Stomach (tissue), 19 donors: ENCODE measurements at places on chromosomes 1 and 21. TPM values are rescaled to one million over a fixed set of nuclear protein-coding genes. Genes with fewer than 3 reads are reported as not detected.
A peak's percentile ranks its signal among the peaks of the same experiment; 100 is the strongest.

GRCh38 chr21:22225299-22225698 lies 1227.1 kb downstream of the NCAM2 start:
- no peak for DNase-seq

DNA sequence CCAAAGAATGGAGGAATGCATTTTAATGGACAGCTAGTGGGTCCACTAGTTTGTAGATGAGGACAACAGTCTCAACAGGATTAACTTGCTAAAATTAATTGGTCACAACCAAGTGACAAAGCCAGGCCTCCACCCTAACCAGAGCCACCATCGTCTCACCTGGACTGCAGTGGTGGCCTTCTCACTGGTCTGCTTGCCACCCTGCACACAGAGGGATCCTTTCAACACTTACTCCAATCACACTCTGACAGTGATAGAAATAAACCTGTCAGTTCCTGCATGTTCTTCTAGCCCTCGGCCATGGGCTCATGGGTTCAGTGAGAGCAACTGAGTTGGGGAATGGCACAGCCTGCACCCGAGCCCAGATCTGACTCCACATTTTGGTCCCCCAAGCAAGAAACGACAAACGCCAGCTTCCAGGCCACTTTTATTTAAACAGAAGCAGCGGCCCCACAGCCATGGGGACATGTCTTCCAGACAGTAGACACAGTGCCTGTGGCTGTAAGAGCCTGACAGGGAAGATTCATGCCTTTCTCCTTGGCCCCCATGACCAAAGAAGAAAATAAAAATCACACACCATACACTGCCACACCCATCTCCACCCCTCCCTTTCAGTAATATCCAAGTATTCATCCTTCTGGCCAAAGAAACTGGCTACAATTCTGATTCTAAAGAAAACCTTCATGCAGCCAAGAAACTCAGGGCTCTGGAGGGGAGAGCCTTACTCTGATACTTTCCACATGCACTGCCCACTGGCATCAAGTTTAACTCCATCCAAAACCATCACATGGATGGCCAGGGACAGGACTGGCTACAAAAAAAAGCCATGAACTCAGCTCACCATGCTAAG lies 37.6 kb downstream of the DHCR24 start:
- DNase-seq, result no peak

DNA sequence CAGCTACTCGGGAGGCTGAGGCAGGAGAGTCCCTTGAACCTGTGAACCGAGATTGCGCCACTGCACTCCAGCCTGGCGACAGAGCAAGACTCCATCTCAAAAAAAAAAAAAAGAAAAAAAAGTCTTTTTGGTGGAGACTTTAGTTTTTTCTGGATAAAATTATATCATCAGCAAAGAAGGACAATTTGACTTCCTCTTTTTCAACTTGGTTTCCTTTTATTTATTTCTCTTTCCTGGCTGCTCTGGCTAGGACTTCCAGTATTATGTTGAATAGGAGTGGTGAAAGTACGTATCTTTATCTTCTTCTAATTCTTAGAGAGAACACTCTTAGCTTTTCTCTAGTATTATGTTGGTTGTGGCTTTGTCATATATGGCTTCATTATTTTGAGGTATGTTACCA lies 130.8 kb downstream of the PCBP3 start:
- no peak for DNase-seq

- peak; percentile 62 for DNase-seq
These were observed 294.1 kb upstream of the KAZN start for GRCh38 chr1:14304381-14304865.

GRCh38 chr1:8031176-8031785 lies 5.2 kb upstream of the ERRFI1 start:
- no peak for DNase-seq

- DNase-seq, result no peak
These were observed 4.4 kb upstream of the PIK3C2B start for GRCh38 chr1:204498981-204499380.

DNA sequence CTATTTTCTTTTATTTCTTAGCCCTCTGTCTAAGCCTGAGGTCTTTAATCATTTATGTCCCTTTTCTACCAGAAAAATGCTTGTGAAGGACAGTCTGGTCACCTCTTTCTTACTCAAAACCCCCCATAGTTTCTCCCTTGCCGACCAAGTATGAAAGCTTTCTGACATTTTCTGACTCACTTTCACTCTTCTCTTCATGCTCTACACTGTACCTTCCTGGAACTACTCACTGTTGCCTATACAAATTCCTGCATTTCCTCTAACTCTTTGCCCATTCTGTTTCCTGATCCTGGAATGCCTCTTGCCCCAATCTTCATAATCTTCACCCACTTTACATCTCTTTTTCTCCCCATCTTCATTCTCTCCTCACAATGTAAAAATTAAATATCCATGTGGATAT lies 380.0 kb downstream of the HHIPL2 start:
- DNase-seq, result no peak

DNA sequence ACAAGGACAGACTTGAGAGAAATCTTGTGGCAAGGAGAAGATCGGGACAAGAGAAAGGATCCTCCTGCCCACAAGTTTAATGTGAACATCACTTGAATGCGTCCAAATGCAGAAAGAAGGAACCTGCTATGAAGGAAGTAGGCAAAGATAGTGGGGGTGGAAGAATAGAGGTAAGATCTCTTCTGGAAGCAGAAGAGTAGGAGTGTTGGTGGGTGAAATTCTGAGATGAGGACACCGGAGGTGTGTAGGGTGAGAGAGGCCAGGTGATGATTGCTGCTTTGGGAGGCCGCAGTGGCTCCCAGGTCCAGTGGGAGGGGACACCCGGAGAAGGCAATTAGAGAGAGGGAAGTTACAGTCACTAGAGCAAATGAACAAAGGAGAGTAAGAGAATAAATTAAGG lies 6.8 kb downstream of the RYR2 start:
- no peak for DNase-seq

- DNase-seq, result no peak
These were observed 4.5 kb downstream of the DESI2 start for GRCh38 chr1:244657421-244657820.

- peak; percentile 47 for DNase-seq
These were observed 31.7 kb downstream of the TP73 start for GRCh38 chr1:3683992-3684391.

DNA sequence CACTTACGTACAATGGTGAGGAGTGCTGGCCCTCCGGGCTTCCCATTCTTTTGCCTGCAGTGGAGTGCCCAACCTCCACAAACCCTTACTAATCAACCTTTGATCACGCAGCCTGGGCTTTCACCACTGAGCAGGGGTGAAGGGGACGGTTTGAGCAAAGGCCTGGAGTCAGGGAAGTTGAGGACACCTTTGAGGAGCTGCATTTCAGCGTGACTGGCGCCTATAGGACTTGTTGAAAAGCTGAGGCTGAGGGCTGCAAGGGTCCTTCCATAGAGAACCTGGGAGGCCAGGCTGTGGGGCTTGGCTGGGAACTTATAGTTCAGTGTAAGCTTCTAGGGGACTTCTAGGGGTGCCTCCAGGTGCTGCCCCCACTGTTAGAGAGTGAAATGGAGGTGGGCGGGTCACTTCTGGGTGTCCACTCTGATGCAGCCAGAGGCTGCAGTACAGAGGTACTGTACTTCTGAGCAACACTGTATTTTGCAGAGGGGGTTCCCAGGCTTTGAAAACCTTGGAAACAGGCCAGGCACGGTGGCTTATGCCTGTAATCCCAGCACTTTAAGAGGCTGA lies 9.8 kb downstream of the SYTL1 start:
- DNase-seq, result peak; percentile 31

DNA sequence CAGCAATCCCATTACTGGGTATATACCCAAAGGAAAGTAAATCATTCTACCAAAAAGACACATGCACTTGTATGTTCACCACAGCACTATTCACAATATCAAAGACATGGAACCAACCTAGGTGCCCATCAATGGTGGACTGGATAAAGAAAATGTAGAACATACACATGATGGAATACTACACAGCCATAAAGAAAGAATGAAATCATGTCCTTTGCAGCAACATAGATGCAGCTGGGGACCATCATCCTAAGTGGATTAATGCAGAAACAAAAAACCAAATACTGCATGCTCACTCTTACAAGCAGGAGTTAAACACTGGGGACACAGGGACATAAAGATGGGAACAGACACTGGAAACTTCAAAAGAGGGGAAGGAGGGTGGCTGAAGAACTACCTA lies 8.7 kb downstream of the ANP32E start:
- DNase-seq, result no peak

DNA sequence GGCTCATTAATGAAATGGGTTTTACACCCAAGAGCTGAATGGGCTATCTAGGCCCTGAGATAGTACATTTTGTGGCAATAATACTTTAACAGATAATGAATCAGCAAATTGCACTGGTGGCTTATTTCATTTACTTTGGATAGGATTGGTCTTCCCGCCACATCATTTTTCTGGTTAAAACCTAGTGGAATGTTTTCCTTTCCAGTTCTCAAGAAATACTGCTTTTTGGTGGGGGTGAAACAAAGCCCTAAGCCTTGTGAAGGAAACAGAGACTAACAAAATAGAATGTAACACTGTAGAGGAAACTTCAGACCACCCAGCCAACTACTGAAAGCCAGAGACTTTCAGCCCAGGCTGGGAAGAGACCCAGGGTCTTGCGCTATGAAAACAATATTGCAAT lies 172.2 kb downstream of the HHIPL2 start:
- no peak for DNase-seq

DNA sequence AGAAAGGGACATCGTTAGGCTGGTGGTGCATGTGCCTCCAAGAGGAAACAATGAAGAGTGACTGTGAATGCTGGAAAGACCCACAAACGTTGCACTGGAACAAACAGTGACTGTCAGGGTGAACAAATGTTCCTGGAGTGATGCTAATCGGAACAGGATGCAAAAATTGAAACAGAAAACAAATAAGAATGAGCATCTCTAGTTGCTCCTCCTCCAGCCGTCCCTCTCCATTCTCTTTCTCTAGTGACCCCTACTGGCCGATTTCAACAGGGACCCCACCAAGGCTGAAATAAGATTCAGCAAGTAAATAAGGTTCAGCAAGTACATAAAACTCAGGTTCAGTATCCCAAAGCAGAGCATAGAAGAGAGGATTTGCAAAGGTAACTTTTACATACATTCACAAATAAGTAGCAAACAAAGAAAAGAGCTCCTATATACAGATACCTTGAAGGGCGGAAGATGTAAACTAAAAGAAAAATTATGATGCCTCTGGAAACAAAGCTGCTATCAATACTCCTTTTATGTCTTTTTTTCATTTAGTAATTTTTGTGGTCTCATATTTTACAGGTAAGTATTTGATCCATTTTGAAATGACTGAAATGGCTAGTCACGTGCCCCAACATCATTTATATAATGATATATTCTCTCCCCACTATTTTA lies 836.1 kb upstream of the ADAMTS5 start:
- peak; percentile 47 for DNase-seq

- no peak for DNase-seq
These were observed 203.1 kb downstream of the NFIA start for GRCh38 chr1:61285371-61285885.

- no peak for DNase-seq
These were observed 11.4 kb upstream of the VANGL1 start for GRCh38 chr1:115630342-115630741.

DNA sequence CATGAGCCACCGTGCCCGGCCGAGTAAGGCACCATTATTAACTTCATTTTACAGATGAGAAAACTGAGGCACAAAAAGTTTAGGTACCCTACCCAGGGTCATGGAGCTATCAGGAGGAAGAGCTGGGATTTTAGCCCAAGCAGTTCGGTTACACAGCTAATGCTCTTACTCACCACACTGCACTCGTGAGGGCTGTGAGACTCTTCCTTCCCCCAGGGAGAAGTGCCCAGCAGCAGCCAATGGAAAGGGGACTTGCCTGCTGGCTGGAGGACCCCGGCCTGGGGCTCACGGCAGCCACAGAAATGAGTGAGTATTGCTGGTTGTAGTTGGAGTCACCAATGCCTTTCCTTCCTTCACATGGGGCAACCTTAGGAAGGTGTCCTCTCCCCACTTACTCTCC lies 5.2 kb upstream of the CSF1 start:
- no peak for DNase-seq

- no peak for DNase-seq
These were observed 1.4 kb downstream of the DSCAM start for GRCh38 chr21:40845441-40845995.

APOBEC4 gene
- total RNA-seq, result not detected

KLHDC9 gene
- 9.9 TPM for total RNA-seq

KIAA1614 gene
- total RNA-seq, result 2.2 TPM

CFHR3 gene
- total RNA-seq, result not detected

PRKAB2 gene
- total RNA-seq, result 18.1 TPM

CSMD2 gene
- total RNA-seq, result 0.45 TPM

TLR5 gene
- total RNA-seq, result 7.2 TPM

ADAMTS4 gene
- 1.8 TPM for total RNA-seq
